Activated CD4-positive, CD25-positive, alpha-beta regulatory T cell treated with anti-CD3 and anti-CD28 coated beads, Interleukin-2, amount 50 U/mL, for 16 hours (primary cell): ENCODE measurements at places on chromosomes 5 and 9.
A peak's percentile ranks its signal among the peaks of the same experiment; 100 is the strongest.

GRCh38 chr5:180718810-180719453 lies 20.9 kb downstream of the OR2Y1 start:
- DNase-seq, result peak; percentile 4

DNA sequence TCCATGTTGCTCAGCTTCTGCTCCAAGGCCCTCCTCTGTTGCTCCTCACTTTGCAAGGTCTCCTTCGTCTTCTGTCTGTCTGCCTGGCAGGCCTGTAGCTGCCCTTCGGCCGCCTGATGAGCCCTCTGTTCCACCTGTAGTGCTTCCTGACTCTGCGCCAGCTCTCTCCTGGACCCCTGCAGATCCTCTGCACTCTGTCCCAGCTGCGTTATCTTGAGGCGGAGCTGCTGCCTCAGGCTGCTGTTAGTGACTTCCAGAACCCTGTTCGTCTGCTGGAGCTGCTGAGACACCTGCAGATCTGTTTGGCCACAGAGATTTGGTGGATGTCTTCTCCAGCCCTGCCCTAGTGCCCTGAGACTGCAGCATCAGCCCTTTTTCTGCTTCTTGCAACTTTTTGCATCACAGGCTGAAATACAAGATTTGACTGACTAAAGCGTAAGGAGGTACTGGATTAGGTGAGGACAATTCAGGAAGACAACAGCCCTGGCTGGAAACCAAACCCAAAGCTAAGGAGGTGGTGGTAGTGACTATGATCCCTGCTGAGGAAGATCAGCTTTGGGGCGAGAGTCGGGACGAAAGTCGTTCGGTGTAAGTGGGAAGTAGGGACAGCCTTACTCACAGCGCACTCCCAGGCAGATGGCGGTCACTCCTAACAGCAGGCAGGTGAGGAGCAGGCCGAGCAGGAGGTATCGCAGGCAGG lies 2.1 kb downstream of the CD72 start:
- no peak for DNase-seq

DNA sequence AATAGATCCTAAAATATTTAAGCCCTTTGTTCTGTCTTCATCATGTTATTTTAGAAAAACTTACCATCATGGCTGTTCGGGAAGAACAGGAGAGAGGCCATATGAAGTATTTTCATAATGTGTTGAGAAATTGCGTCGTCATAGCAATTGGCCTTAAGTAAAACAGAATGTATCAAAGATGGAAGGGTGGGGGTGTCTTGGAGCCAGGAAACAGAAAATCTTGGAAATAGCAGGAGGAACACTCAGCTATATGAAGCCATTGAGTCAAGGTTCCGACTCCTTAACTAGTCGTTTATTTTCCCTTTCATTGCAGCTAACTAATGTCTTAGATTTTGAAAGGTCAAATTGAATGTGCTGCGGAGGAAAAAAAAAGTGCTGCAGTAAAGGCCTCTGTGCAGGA lies 1.3 kb downstream of the SPTAN1 start:
- DNase-seq, result no peak

DNA sequence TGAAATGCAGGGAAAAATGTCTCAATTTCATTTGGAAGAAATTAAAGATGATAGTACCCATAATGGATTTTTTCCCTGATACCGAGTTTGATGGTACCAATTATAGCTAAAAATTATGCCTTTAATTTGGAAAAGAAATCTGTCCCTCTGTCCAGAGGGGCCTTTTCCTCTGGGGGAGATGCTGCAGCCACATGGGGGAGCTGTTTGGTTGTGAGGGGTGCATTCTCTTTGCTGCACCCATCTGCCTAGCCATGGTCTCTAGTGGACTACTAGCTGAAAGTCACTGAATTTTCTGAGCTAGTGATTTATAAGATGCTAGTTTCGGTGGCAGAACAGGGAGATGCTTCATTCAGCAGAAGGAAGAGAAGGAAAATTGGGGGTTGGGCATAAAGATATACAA lies 9.6 kb downstream of the SEC61B start:
- DNase-seq, result no peak

GRCh38 chr5:171920765-171921391 lies 85.6 kb downstream of the FBXW11 start:
- DNase-seq, result no peak

- no peak for DNase-seq
Observed at GRCh38 chr9:17004500-17004899, 130.3 kb upstream of the CNTLN start.
